Activated naive CD4-positive, alpha-beta T cell treated with anti-CD3 and anti-CD28 coated beads, Interleukin-2, amount 50 U/mL, for 72 hours (primary cell): ENCODE measurements at places on chromosomes 2 and 18. TPM values are rescaled to one million over a fixed set of nuclear protein-coding genes. Genes with fewer than 3 reads are reported as not detected.

- no peak for DNase-seq
Observed at GRCh38 chr2:41784496-41784895, 263.3 kb upstream of the PKDCC start.

GRCh38 chr18:75809926-75810255 lies 382.4 kb upstream of the SMIM21 start:
- no peak for DNase-seq

DNA sequence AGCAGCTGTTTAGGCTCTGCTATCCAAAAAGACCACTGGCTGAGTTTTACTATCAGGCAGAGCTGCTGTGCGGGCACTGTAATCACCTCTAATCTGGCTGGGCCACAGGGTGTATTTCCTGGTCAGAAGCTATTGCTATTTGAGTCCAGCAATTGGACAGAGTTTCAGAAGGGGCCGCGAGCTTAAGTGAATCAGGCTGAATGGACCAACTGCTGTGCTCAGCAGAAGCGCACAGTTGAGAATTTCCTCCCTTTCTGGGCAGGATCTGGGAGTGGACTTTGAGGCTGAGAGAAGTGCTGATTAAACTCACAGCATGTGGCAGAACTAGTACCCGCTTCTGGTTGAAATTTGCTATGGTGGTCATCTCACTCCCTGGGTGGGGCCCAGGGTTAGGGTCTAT lies 251.8 kb downstream of the INSIG2 start:
- DNase-seq, result no peak

DNA sequence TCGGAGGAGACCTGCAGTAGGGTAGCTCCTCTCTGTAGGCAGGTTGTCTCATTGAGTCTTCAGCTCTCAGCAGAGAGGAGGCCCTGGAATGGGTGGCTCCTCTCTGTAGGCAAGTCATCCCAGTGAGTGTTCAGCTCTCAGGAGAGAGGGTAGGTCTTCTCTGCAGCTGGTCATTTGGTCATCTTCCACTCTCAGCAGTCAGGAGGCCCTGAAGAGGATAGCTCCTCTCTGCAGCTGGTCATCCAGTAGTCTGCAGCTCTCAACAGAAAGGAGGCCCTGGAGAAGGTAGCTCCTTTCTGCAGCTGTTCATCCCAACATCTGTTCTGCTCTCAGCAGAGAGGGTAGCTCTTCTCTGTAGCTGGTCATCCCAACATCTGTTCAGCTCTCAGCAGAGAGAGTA lies 26.0 kb upstream of the RUFY4 start:
- DNase-seq, result no peak

GRCh38 chr2:233082222-233082930 lies 22.2 kb downstream of the INPP5D start:
- peak; percentile 46 for DNase-seq

CSRNP3 gene
- not detected for total RNA-seq

IGFBP5 gene
- 0.02 TPM for total RNA-seq

- no peak for DNase-seq
Observed at GRCh38 chr2:235752846-235753245, 259.0 kb downstream of the AGAP1 start.

DNA sequence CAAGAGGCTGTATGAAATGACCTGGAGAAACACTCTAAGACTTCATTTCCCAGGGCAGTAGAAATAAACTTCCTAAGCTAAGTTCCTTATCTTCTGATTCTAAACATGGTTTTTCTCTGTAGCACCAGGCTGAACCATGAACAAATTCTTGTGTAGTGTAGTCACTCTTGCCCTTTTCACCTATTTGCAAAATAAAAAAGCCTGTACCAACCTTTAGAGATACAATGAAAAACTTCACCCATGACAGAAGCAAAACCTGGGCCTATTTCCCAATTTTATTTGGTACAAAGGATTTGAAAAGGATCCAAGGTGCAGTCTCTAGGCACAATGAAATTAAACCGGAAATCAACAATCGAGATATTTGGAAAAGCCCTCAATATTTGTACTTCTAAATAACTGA lies 43.6 kb downstream of the POLR1A start:
- DNase-seq, result no peak

TP53I3 gene
- 2.6 TPM for total RNA-seq

DNA sequence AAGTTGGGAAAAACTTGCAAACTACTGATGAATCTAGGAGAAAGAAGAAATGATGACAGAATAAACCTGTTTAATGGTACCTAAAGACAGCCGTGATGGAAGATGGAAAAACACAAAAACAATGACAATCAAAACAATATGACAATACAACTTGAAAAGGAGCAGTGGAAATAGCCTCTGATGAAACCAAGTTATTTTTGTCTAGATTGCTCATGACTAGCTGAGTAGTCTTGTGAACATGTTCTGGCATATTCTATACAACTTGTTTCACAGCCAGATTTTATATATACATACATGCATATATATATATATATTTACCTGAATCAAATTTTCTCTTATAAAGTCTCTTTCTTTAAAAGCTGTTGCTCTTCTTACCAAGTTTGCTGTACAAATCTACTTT lies 439.1 kb downstream of the TGIF1 start:
- no peak for DNase-seq

ARL6IP6 gene
- total RNA-seq, result 27.0 TPM

STPG4 gene
- 0.55 TPM for total RNA-seq

DNA sequence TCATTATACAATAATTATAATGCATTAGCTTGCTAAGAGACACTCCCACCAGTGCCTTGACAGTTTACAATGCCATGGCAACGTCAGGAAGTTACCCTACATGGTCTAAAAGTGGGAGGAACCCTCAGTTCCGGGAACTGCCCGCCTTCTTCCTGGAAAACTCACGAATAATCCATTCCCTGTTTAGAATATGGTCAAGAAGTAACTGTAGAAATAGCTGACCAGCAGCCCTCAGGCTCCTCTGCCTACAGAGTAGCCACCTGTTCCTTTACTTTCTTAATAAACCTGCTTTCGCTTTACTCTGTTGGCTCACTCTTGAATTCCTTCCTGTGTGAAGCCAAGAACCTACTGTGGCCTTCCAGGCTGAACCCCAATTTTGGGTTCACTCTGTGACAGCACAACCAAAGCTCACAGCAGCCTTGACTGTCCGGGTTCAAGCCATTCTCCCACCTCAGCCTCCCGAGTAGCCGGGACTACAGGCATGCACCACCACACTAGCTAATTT lies 20.0 kb upstream of the PTPN2 start:
- no peak for DNase-seq

- DNase-seq, result no peak
Observed at GRCh38 chr2:60961457-60961856, 56.1 kb upstream of the PEX13 start.

MAP4K3 gene
- total RNA-seq, result 17.7 TPM

DNA sequence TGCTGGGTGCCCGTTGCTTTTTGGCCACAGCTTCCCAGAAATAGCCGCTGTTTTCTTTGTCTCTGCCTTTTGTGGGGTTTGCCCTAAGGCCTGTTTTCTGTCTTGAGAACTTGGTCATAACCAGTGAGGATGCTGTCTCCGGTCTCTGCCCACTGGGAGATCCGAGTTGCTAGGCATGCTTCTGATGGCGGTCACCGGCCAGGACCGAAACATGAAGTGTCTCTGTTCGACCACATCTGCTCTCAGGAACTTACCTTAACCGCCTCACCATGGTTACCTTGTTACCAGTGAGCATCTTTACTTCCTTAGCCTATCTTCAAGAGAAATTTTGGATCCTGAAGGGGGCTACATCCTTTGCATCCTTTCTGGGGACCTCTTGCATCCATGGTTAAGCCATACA lies 91.9 kb downstream of the RTP5 start:
- no peak for DNase-seq

EFHD1 gene
- 2.4 TPM for total RNA-seq

TNFAIP6 gene
- total RNA-seq, result not detected

- no peak for DNase-seq
Observed at GRCh38 chr2:231124838-231125568, at the start of gene HTR2B. Gene HTR2B (minus strand): TSS chr2:231125042. CDS start chr2:231123764, 1,278 bp downstream.

GRCh38 chr2:67503066-67503795 lies 106.1 kb downstream of the ETAA1 start:
- no peak for DNase-seq

DNA sequence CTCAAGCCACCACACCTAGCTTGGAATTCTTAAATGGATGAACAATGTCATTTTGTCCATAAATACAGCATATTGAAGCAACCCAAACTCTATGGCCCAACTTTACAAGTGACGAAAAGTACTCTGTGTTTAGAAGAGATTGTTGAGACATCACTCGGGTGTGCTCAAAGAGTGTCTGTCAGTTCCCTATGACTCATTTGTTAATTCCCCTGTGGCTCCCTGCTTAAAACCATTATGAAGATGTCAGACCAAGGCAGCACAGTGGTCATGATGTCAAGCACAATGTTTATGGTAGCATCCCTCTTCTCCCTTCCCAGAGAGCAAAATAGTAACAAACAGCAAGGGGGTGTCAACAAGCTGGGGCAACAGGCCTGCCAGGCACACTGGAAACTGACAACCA lies 3.0 kb downstream of the LYG1 start:
- no peak for DNase-seq

SP140L gene
- 71.2 TPM for total RNA-seq
